ENCODE measurements at places on chromosomes 4 and X. TPM values are rescaled to one million over a fixed set of nuclear protein-coding genes. Genes with fewer than 3 reads are reported as not detected.

DNA sequence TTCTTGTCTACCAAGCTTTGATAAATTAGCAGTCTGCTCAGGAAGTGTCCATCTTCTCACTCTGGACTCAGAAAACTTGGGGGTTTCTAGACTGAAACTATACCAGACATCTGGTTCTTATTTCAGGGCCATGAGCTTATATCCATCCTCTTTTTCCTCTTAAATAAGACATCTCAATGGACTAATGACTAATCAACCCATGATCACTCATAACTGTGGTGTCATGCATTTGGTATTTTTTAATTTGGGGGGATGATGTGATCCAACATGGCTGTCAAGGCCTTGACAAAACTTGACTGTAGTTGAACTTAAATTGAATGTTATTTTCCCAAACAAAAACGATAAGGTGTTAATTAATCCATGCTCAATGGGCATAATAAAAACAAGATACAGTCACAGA, 87.8 kb downstream of the GPRASP3 start:
- no peak for DNase-seq
- H3K36me3 ChIP-seq = no peaks in the 10 kb centered on the region
- H3K4me1 ChIP-seq = no peaks in the 10 kb centered on the region
- no peaks in the 10 kb centered on the region for H3K27me3 ChIP-seq
- no peak overlapping the region for H3K4me3 ChIP-seq

DNA sequence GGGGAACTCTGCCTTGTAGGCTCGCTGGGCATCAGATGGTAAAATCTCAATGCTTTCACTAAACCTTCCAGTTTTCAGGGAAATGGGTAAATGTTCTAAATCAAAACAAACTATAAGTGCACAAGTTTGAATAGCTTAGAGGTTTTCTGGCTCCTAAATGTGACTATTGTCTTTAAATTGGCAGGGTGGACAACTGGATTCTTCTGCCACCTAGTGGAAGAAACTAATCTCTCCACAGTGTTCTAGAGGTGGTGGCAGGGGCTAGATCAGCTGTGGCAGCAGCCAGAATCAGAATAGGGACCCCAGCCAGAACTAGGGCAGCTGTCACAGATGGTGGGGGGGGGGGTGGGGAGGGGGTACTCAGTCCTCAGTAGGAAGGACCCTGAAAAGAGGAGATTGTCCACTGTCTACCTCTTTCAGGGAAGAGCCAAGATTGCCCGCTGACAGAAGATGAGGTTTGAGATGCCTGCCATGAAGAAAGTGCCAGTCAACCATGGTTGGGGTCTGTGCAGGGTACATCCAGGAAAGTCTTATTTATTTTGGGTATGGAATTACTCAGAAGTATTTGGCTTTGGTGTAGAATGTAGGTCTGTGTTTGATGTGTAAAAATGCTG, 201.4 kb downstream of the CCNG2 start:
- H3K27ac ChIP-seq = no peak overlapping the region
- H3K4me3 ChIP-seq = no peak overlapping the region
- H3K4me1 ChIP-seq = no peaks in the 10 kb centered on the region
- H3K36me3 ChIP-seq = no peaks in the 10 kb centered on the region

GRCh38 chr4:108035691-108036090, 46.0 kb downstream of the HADH start:
- H3K4me3 ChIP-seq = no peak overlapping the region
- no peaks in the 10 kb centered on the region for H3K27me3 ChIP-seq
- no peak for DNase-seq
- no peak overlapping the region for H3K27ac ChIP-seq
- no peaks in the 10 kb centered on the region for H3K36me3 ChIP-seq

Gene CC2D2A
- total RNA-seq = 3.6 TPM

Gene CSAG3
- total RNA-seq = 0.26 TPM
